MG63 (cell line): ENCODE measurements at places on chromosomes 16 and 17. TPM values are rescaled to one million over a fixed set of nuclear protein-coding genes. Genes with fewer than 3 reads are reported as not detected.

DNA sequence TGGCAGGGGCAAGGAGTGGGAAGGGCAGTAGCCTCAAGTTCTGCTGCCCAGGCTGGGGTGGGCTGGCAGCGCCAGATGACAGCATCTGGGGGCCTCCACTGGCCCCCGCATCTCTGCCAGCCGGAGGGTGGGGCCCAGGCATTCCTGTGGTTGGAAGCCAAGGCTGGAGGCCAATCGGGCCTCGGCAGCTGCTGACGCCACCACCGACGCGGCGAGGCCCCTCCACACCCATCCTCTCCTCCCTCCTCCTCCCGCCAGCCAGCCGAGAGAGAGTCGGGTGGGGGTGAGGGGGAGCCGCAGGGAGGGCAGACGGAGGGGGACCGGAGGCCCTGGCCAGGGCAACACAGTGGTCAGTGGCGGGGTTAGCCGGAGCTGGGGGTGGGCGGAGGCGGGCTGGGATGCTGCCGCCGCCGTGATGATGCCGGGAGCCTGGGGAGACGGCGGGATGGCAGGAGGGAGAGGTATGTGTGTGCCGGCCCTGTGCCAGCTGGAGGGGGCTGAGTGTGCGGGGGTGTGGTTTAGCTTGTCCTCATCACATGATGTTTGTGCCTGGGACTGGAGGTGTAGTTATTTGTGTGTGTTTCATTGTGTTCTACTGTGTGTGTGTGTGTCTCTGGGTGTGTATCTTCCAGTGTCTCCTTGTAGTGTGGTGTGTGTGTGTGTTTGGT is 36.6 kb downstream of the ARHGAP23 start:
- DNase-seq, result peak; percentile 98

- no peak for DNase-seq
Measured at GRCh38 chr16:72475688-72476087, 303.7 kb upstream of the PMFBP1 start.

DNA sequence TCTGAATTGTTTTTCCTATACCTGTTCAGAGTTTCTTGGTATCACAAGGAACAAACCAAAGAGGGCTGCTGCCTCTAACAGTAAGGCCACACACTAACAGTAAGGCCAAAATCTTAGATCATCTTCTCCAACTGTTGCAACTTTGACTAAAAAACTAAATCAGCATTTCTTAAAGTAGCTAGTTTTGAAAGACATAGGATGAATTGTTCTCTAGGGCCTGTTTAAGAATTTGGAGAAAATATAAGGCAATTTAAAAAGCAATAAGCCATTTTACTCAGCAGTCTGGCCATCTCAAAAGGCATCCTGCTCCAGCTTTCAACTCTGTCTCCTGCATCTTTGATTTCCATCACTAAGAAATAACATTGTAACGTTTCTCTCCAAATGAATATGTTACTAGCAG is 105.0 kb upstream of the MON1B start:
- no peak for DNase-seq

GRCh38 chr16:14496047-14496770 is 133.9 kb downstream of the PARN start:
- no peak for DNase-seq

DNA sequence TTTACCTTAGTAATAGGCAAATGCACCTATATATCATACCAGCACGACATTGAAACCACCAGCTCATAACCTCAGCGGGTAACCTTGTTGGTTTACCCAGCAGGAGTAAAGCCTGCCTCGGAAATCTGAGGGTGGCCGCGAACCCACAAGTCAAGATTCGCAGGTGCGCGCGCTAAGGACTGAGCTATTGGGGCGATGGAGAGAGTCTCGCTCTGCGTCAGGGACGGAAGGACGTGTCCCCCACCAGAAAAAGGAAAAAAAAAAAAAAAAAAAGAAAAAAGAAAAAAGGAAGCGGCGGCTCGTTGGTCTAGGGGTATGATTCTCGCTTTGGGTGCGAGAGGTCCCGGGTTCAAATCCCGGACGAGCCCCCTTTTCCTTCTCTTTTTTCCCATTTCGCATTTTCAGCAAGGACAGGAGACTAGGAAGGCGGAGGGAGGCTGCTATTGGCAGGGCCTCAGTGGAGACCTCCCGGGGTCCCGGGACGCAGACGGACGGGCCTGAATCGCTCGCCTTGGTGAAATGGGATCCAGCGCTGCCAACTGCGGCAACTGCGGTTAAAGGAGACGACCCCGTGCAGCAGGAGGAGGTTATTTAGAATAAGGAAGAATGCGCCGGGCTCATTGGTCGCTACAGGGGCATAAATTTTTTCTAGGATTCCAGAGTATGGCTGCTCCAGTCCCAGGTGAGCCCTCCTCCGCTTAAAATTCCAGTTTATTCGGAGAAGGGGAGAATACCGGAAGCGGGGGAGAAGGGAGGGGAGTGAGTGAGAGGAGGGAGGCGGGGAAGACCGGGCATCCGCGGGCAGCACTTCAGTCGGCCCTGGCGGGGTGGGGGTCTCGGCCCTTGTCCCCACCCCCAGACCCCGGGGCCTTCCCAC is at the start of gene OR1F1:
OR1F1 (plus strand) TSS at position 407 of the 877 bp plus-strand sequence.
- peak; percentile 84 for DNase-seq

Gene SLC38A8
- total RNA-seq, result not detected in 2 replicates

Gene SMTNL2
- total RNA-seq, result not detected in 2 replicates
